ENCODE measurements at places on chromosomes 3 and 15.

DNA sequence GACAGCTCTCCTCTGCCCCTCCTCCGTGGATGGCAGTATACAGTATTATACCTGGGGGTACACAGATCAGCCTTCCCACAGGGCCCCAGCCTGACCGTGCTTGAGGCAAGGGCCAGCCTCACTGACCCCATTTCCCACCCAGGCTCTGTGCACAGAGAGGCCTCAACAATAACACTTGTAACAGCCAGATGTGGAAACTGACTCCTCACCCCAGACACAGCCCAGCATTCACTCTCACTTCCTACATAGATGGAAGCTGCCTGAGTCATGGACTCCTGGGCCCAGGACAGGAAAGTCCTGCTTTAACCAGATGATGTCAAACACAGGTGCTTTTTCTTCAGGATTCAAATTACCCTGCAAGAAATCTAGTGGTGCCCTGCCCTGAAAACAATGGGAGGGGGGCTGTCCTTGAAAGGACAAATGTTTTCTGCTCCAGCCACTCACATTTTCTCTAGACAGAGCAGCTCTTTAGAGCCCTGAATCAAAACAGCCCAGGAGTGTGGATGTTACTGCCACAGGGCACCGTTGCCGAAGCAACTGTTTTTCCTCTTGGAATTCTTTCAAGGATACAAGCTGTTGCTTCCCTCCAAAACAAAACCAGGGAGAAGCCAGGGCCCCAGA lies 16.4 kb downstream of the CCDC12 start:
- peak; percentile 21 for DNase-seq

GRCh38 chr3:42486814-42487565 lies 15.5 kb upstream of the VIPR1 start:
- DNase-seq, result no peak

DNA sequence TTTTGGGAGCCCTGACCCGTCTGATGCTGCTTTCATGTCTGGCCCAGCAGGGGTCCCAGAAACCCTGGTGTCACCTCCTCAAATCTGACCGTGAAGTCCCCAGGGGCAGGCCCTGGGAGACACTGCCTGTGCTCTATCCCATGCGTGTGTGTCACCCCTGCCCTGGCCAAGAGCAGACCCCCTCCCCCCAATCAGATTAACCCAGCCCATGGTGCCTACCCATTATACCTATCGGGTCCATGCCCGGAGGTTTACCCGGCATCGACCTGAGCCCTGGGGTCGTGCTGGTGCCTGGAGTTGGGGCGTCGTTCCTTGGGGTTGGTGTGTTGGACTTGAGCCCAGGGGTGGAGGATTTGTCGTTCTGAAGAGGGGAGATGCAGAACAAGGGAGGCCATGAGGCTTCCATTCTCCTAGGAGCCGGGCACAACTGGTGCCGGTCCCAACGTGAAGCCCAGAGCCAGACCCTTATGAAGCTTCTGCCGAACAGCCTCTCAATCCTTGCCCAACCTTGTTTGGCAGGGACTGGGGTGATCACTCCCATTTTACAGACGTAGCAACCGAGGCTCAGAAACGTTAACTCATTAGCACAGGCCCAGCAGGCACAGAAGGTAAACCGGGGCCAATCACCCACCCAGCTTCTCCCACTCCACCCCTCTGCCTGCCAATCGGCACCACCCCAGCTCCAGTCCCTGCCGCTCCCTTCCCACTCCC lies 39.6 kb downstream of the TLE3 start:
- DNase-seq, result no peak

GRCh38 chr3:192417017-192417416 lies 310.3 kb downstream of the FGF12 start:
- no peak for DNase-seq

DNA sequence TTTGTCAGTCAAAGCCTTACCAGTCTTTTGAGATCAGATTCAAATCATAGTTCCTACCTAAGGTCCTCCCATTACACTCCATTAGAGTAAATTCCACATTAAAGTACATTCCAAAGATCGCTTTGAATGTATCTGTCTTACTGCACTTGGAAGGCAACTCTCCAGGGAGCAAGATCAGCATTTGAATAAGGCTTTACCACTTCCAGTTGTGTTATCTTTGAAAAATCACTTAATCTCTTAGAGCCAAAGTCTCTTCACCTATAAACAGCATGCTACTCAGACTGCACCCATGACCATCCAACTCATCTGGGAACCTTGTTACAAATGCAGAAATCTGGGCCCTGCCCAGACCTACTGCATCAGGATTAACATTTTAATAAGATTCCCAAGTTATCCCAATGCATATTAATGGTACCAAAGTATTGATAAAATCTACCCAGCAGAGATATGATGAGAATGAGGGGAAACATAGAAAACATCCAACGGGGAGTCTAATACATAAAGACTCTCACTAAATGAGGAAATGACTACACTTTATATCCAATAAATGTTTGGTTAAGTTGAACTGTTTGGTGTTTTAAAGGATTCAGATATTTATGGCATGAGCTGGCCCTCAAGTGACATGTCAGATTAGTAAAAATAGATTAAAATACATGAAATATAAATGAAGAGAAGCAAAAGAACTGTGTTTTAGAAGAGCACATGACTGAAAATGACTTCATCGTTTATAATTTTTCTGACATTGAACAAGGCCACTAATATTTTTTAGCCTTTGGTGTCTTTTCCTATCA lies 75.9 kb downstream of the TNIK start:
- DNase-seq, result no peak

DNA sequence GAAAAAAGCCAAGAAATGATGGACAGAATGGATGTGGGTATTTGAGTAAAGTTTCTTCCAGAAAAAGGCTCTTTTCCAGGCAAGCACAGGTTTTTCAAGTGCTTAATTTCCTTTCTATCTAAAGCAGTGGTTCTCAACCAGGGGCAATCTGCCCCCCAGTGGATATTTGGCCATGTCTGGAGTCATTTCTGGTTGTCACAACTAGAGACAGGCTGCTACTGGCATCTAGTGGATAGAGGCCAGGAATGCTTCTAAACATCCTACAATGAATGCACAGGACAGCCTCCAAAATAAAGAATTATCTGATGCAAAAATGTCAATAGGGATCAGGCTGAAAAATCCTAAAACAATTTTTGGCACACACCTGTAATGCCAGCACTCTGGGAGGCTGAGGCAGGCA lies 23.9 kb downstream of the SEC22C start:
- DNase-seq, result no peak
